ENCODE measurements at places on chromosomes 2 and 18.

GRCh38 chr2:235746257-235746934, 252.6 kb downstream of the AGAP1 start:
- no peak for DNase-seq

DNA sequence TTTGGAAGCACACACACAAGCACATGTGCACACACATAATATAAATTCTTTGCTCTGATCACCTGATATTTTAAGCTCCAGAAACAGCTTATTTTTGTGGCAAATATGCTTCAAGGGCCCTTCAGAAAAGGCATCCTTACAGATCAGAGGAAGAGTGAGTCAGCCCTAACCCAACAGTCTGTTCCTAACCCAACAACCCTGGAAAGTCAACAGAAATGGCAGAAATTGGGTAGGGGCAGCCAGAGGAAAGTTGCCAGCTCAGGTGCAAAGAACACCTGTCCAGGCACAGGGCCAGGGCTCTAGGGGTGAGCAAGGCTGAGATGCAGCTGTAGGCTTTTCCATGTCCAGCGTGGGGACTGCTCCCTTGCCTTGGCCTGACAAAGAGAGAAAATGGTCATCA, 6.4 kb upstream of the NCKAP5 start:
- no peak for DNase-seq

DNA sequence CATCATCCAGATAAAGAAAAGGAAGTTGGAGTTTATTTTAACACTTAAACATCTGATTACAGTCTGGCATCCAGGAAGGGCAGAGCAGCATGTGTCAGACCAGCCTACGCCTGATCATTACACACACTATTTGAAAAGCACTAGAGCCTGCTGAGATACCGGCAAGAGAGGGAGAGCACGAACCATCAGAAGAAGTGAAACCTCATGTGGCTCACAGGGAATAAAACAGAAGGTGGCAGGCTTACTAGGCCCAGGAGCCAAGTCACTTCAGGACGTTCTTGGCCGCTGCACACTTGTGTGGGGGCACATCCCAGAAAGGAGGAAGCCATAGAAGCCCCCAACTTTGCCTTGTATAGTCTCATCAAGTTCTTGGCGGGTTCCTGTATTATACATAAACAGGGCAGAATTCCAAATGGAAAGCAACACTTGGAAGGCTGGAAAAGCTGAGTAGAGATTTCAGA, 105.5 kb downstream of the UGGT1 start:
- no peak for DNase-seq

GRCh38 chr2:236195726-236196125, 27.5 kb upstream of the GBX2 start:
- no peak for DNase-seq

DNA sequence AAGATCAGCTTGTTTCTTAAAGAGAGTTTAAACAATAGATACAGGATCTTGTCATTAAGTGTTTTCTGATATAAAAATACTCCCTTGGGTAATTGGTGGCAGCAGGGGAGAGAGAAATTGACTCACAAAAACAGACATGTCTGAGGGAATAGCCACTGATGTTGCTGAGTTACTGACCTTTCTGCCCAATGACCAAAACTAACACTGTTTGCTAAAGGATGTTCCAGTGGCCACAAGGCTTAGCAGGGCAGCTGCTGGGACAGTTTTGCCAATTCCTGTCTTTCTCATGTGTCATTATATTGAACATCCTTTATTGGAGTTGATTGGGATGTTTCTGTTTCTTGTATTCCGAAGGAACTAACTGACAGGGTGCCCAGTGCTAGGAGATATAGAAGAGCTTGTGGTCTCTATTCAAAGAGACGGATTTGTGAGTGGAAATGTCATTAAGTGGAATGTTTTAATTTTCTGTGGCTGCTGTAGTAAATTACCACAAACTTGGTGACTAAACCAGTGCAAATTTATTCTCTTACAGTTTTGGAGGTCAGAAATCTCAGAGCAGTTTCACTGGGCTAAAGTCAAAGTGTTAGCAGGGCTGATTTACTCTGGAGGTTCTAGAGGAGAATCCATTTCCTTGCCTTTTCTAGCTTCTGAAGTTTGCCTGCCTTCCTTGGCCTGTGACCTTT, 124.8 kb upstream of the RMDN2 start:
- DNase-seq, result no peak
